WTC11 (cell line): ENCODE measurements at places on chromosomes 5 and 9. TPM values are rescaled to one million over a fixed set of nuclear protein-coding genes. Genes with fewer than 3 reads are reported as not detected.
A peak's percentile ranks its signal among the peaks of the same experiment; 100 is the strongest.

GRCh38 chr5:113343343-113343742 is 91.4 kb downstream of the TSSK1B start:
- DNase-seq, result no peak

DNA sequence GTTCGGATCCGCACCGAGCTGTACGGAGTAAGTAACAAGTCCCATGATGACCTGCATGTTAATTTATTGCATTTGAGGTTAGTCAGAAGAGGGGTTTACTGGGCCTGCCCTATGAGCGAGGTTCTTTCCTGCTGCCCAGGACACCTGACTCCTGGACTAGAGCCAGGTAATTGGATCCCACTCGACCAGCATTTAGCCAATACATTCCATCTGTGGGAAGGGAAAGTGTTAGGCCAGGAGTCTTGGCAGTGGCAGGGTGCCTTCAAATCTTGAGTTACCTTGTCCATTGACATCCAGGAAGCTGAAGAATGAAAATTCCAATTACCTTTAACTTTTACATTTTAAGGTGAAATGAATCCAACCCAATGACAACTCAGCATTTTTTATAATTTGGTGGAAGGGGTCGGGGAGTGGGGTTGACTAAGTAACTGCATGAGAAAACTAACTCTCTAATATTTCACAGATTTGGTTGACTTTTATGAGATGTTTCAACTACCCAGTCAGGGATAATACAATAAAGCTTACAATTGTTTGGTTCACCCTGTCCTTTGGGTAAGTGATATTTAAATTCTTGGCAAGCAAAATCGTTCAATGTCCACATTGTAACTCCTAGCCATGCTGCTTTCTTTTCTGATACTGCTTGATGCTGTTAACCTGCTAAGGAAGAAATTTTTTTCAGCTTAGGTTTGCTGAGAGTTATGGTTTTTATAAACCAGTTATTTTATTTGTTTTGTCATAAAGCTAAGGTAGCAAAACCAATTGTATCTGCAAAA is 111.6 kb upstream of the IQGAP2 start:
- no peak for DNase-seq

Gene BTNL8
- 0.48 to 0.96 TPM (median 0.85 TPM) in 3 replicates for total RNA-seq

- DNase-seq, result peak; percentile 10
These were observed 22.0 kb upstream of the TIFAB start for GRCh38 chr5:135473956-135474670.

DNA sequence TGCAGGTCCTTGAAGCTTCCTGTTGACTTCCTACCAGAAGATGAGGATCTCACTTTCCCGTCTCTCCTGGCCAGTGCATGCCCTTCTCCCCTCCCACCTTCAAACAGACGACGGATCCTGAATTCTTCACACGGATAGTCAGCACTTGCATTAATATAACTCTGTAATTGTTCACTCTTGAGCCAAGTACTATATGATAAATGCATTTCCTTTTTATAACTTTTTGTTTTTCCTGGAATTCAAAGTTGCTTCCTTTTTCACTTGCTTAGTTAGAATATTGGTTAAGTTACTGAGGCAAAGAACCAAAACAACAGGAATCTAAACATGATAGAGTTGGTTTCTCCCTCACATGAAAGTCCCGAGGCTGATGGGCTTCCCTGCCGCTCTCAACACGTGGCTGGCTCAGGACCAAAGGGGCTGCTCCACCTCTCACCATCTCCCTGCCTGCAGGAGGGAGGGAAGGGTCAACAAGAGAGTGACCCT is 20.2 kb upstream of the EGFL7 start:
- DNase-seq, result no peak
